NCI-H526 (cell line): ENCODE measurements at places on chromosomes 7 and 10.

DNA sequence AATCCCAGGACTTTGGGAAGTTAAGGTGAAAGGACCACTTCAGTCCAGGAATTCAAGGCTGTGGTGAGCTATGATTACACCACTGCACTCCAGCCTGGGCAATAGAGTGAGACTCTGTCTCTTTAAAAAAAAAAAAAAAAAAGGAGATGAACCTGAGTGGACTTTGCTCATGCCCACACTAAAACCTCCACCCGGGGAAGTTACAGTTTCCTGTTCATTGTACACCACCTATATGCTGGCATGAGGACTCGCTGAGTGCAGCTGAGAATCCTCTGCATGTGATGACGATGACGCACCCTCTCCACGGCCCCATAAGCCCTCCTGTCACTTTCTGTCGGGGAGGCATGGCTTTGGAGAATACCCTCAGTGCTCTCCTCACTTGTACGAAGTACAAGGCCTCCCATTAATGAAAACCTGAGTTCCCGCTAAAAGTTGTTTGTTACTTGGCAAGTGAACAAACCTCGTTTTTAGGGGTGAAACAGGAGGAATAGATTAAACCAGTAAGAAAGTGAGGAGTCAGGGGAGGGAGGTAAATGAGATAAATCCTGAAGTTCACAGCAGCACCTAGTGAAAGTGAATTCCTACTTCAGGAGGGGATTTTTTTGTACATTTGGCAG, 15.9 kb downstream of the TMEM176B start:
- DNase-seq, result no peak

DNA sequence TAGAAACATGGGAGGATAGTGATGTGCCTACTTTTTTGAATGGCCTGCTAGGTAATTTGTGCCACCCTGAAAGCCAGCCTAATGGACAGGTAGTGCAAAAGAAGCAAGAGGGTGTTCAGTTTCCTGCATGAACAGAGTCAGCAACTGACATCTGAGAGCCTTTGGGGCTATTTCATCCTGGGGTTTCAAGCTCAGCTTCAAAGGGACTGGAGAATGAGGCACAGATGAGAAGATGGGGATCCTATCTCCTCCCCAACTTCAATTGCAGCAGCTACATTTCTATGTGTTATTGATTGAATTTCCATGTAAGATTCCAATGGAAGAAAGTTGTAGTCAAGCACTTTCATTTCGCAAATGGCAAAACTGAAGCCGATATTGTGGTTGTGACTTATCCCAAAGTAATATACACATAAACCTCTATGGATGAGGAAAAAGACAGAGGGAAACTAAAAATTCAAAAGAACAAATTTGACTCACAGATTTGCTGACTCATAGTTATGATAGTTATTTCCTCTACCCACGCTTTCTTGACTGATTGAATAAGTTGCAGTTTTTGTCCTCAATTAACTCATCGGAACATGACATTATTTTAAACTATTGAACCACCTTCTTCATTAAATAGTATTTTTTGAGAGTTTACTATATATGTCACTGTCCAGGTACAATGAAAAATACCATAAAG, 42.6 kb upstream of the NRP1 start:
- no peak for DNase-seq

DNA sequence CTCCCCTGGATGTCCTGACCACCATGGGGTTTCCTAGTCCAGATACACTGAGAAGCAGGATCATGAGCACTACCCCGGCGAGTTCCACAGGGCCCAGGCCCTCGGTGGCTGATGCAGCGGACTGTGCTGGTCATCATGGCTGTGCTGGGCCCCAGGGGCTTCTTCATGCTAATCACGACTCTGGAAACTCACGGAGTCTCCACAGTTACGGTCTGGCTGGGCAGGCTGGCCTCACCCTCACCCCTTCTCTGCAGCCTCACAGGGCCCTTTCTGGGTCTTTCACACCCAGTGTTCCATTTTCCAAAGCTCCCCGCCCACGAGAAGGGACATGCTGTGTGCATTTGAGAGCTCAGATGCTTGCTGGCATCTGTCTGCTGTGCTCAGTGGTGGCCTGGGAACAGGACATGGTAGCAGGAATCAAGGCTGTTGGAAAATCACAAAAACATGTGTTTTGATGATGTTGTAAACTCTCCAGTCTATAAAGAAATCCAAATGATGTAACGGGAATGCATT, 119.0 kb downstream of the PTPN20 start:
- no peak for DNase-seq

- DNase-seq, result no peak
Measured at GRCh38 chr10:30587522-30588031, 42.0 kb downstream of the LYZL2 start.

DNA sequence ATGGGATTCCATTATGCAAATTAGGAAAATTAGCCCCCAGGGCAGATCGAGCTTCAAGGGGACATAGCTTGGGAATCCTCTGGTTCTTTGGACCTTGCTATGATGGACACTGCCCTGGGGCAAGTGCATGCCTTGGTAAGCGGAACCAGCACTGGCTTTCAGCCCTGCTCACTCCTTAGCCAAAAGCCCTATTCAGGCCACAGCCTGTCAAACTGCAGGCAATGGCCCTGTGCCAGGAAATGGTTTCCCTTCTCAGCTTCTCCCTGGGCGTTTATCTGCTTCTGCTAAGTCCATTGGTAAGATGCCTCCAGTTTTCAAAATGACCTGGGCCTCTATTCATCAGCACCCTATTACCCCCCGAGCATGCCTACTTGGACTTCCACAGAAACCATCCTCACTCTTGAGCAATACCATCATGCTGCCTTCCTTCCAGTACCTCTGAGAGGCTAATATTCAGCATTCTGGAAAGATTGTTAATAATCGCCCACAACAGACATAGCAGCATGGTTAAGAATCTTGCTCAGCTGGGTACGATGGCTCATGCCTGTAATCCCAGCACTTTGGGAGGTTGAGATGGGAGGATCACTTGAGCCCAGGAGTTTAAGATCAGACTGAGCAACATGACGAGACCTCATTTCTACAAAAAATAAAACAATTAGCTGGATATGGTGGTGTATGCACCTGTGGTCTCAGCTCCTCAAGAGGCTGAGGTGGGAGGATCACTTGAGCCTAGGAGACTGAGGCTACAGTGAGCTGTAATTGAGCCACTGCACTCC, 918.6 kb upstream of the AUTS2 start:
- DNase-seq, result no peak

DNA sequence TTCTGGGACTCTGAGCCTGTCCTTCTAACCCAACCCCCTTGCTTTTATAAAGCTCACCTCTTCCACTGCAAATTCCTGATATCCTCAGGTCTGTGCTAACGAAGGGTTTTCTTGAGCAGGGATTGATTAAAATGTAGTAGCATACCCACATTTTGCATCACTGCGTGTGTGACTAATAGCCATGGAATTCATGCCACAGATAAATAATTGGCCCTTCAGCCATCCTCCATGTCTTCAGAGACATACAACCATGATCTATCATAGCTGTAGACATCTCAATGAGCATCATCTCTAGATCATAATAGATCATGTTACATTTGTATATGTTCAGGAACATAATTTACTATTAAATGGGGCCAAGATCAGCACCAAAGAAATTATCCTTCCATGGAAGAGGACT, 990.3 kb downstream of the KCNMA1 start:
- no peak for DNase-seq
